Muscle of arm (tissue), 14 donors: ENCODE measurements at places on chromosomes 2 and 18. TPM values are rescaled to one million over a fixed set of nuclear protein-coding genes. Genes with fewer than 3 reads are reported as not detected.

The YES1 gene
- 46.6 TPM for polyA plus RNA-seq

The TGFA gene
- 1.3 TPM for polyA plus RNA-seq

The AP1S3 gene
- polyA plus RNA-seq, result 0.30 TPM

The KCNIP3 gene
- 5.5 TPM for polyA plus RNA-seq

The KLHL29 gene
- 6.1 TPM for polyA plus RNA-seq

The ALS2 gene
- 15.9 TPM for polyA plus RNA-seq

The LTBP1 gene
- polyA plus RNA-seq, result 53.9 TPM

The DOCK10 gene
- 24.1 TPM for polyA plus RNA-seq

The IER3IP1 gene
- polyA plus RNA-seq, result 30.4 TPM

The GPR39 gene
- polyA plus RNA-seq, result 0.21 TPM

The ABCA12 gene
- polyA plus RNA-seq, result not detected

The CCDC148 gene
- polyA plus RNA-seq, result 0.26 TPM

The KCMF1 gene
- 45.9 TPM for polyA plus RNA-seq

The EMILIN1 gene
- polyA plus RNA-seq, result not detected

The IL36B gene
- polyA plus RNA-seq, result not detected

The DES gene
- polyA plus RNA-seq, result 5,395 TPM

The ZAP70 gene
- polyA plus RNA-seq, result 1.5 TPM

The SP9 gene
- polyA plus RNA-seq, result 0.25 TPM

The IL36RN gene
- 8.0 TPM for polyA plus RNA-seq

The SCYGR8 gene
- polyA plus RNA-seq, result not detected

The POLE4 gene
- 82.5 TPM for polyA plus RNA-seq

The MAP3K19 gene
- polyA plus RNA-seq, result not detected

The TFCP2L1 gene
- polyA plus RNA-seq, result 0.12 TPM

The CAD gene
- 24.2 TPM for polyA plus RNA-seq

The BOLL gene
- 1.3 TPM for polyA plus RNA-seq

The BCL11A gene
- 4.3 TPM for polyA plus RNA-seq

The DUSP19 gene
- polyA plus RNA-seq, result 2.2 TPM

The TMEM18 gene
- 46.5 TPM for polyA plus RNA-seq

The RESP18 gene
- polyA plus RNA-seq, result not detected
